Mesothelial cell of epicardium (in vitro differentiated cells): ENCODE measurements at places on chromosomes 16 and 17.
A peak's percentile ranks its signal among the peaks of the same experiment; 100 is the strongest.

DNA sequence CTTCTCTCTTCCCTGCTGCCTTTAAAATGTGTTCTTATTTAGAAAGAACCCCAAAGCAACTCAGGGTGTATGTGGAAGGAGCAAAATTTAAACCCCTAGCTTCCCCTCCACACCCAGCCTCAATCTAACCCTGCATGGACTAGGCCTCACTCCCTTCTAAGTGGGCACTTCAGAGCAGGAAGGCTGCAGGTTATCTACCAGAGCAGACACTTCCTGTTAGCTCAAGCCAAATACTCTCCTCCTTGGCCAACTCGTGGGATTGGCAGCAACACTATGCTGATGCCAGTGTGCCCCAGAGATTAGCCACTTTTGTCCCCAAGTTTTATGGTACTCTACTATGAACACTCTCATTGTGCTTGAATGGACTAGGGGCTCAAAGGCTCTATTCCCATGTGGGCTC, 35.6 kb downstream of the CCDC42 start:
- DNase-seq, result no peak
- H3K27ac ChIP-seq, result no peak overlapping the region
- H3K4me3 ChIP-seq, result no peak overlapping the region
- H3K27me3 ChIP-seq, result peaks cover 13% of the 10 kb centered on the region

DNA sequence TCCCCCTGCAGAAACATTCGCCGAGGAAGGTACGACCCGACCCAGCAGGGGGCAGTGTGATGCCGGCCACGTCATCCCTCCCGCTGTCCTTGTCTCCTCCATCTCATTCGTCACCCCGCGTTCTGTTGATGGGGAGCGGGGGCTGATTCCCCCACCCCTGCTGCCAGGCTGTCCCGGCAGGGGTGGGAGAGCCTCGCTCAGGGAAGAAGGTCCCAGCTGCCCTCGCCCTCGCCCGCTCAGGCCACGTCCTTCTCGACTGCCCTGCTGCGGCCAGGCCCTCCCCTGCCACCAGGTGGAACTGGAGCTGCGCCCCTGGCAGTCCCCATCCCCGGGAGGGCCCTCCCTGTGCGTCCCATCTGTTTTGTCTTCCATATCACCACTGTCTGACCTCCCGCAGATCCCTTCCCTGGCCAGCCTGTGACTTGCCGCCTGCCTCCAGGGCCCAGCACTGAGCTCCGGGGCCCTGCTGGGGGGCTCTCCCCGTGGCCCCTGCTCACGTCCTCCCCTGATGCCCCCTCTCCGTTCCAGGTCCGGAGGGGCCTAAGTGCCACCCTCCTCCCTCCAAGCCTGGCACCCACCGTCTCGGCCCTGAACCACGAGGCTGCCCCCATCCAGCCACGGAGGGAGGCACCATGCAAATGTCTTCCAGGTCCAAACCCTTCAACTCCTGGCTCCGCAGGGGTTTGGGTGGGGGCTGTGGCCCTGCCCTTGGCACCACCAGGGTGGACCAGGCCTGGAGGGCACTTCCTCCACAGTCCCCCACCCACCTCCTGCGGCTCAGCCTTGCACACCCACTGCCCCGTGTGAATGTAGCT, 20.6 kb downstream of the ADAM11 start:
- peak; percentile 90 for DNase-seq
- H3K36me3 ChIP-seq, result no peaks in the 10 kb centered on the region
- H3K27ac ChIP-seq, result no peak overlapping the region
- peaks cover 15% of the 10 kb centered on the region for H3K4me1 ChIP-seq

- H3K36me3 ChIP-seq, result no peaks in the 10 kb centered on the region
- peaks cover 6% of the 10 kb centered on the region for H3K4me1 ChIP-seq
- H3K27ac ChIP-seq, result no peak overlapping the region
- H3K27me3 ChIP-seq, result peaks cover 7% of the 10 kb centered on the region
- no peak for DNase-seq
- H3K4me3 ChIP-seq, result no peak overlapping the region
Measured at GRCh38 chr17:44952946-44953475, 5.4 kb upstream of the KIF18B start.

DNA sequence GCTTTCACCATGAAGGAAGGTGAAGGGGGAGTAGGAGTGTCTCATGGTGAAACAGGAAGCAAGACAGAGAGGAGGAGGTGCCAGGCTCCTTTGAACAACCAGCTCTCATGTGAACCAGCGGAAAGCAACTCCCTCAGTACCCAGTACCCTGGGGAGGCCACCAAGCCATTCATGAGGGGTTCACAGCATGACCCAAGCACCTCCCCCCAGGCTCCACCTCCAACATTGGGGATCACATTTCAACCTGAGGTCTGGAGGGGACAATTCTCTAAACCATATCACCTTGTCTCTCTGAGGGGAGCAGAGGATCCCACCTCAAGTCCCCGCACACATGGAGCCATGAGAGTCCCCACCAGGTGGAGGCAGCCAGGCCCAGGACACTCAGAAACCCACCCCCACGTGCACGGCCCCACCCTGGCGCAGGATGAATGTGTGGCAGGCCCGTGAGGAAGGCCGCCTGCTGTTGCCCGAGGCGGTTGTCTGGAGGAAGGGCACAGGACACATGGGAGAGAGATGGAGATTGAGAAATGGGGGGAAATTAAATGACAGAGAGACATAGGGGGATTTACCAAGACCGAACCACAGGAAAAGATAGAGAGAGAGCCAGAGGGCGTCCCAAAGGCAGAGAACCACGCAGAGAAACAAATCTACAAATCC, 85.9 kb downstream of the TMEM132E start:
- DNase-seq, result no peak
- H3K36me3 ChIP-seq, result no peaks in the 10 kb centered on the region
- H3K4me1 ChIP-seq, result peaks cover 3% of the 10 kb centered on the region
- peaks cover 79% of the 10 kb centered on the region for H3K27me3 ChIP-seq
- H3K4me3 ChIP-seq, result no peak overlapping the region
- H3K27ac ChIP-seq, result no peak overlapping the region

- peaks cover 23% of the 10 kb centered on the region for H3K4me1 ChIP-seq
- H3K4me3 ChIP-seq, result no peak overlapping the region
- H3K27me3 ChIP-seq, result peaks cover 30% of the 10 kb centered on the region
- H3K27ac ChIP-seq, result no peak overlapping the region
- no peaks in the 10 kb centered on the region for H3K36me3 ChIP-seq
- no peak for DNase-seq
Measured at GRCh38 chr17:73498886-73499554, 145.2 kb downstream of the SDK2 start.

DNA sequence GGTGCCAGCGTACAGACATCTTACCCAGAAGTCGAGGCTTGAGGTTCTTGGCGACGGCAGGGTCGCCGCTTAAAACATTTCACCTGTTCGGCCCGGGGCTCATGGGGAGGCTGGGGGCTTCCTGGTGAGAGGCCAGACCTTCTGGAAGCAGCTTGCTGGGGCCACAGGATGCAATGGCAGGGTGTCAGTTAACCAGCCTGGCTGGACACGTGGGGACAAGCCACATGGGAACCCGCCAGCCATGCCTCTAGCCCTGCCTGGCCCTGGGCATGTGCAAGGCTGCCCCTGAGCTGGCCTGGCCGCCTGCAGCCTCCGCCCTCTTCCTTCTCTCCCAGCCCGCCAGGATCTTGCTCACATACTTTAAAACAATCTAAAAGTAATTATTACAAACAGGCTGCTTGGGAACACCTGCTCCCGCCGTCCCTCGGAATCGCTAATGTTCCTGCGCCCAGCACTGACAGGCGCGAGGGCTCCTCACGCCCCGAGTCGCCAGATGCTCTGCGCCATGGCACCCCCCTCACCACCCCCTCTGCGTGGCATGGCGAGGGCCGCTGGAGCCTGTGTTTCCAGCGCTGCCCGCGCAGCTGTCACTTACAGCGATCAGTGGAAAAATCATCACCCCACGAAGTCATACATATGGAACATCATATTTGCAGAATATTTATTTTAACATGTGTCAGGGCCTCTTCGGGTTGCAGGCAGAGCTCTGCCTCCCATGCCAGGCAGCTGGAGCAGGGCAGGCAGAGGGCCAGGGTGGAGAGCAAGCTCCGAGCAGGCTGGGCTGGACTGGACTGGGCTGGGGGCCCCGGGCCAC, 188.7 kb upstream of the GSE1 start:
- no peaks in the 10 kb centered on the region for H3K36me3 ChIP-seq
- peaks cover 26% of the 10 kb centered on the region for H3K4me1 ChIP-seq
- H3K27me3 ChIP-seq, result no peaks in the 10 kb centered on the region
- no peak overlapping the region for H3K4me3 ChIP-seq

- no peaks in the 10 kb centered on the region for H3K4me1 ChIP-seq
- H3K4me3 ChIP-seq, result no peak overlapping the region
- H3K27ac ChIP-seq, result no peak overlapping the region
- no peak for DNase-seq
Measured at GRCh38 chr17:77208217-77208808, 67.5 kb downstream of the SEC14L1 start.

DNA sequence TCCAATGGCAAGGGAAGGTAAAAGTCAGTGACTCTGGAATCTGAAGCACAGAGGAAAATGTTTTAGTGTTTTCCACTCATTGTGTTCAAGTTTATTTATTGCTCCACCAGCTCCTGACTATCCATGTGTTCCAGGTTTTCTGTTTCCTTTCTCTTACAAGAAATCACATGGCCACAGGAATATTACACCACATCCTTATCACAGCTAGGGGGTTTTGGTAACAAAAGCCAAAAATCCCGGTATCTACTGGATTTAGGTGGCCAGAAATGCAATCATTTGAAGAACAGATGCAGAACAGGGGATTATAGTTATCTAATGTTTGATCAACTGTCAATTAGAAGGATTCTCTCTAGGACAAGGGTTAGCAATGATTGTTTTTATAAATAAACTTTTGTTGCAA, 47.9 kb downstream of the STH start:
- H3K4me1 ChIP-seq, result peaks cover 33% of the 10 kb centered on the region
- no peak for DNase-seq
- H3K36me3 ChIP-seq, result peaks cover 31% of the 10 kb centered on the region

DNA sequence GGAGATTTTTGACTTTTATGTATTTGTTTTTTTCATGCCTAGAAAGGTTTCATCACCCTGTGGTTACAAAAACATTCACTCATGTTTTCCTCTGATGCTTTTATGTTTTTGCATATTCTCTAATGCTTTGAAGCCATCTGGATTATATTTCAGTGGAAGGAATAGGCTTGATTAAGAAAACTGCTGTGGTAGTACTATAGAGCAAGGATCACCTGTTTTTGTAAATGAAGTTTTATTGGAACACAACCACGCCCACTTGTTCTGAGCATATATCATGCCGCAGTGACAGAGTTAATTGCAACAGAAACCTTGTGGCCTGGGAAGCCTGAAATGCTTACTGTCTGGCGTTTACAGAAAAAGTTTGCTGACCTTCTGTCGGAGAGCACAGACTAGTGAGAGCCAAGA, 11.5 kb downstream of the COX10 start:
- DNase-seq, result no peak
- peaks cover 17% of the 10 kb centered on the region for H3K36me3 ChIP-seq
- H3K4me1 ChIP-seq, result peaks cover 7% of the 10 kb centered on the region
- H3K4me3 ChIP-seq, result no peak overlapping the region
- peak overlapping the region; percentile 30 for H3K27ac ChIP-seq

- H3K27ac ChIP-seq, result no peak overlapping the region
- peaks cover 10% of the 10 kb centered on the region for H3K4me1 ChIP-seq
- H3K36me3 ChIP-seq, result no peaks in the 10 kb centered on the region
Measured at GRCh38 chr17:1271030-1271423, 783 bp downstream of the BHLHA9 start.

- no peaks in the 10 kb centered on the region for H3K4me1 ChIP-seq
- no peak overlapping the region for H3K27ac ChIP-seq
- no peak overlapping the region for H3K4me3 ChIP-seq
- H3K27me3 ChIP-seq, result peaks cover 13% of the 10 kb centered on the region
- H3K36me3 ChIP-seq, result no peaks in the 10 kb centered on the region
Measured at GRCh38 chr17:29190039-29190438, 9.8 kb upstream of the MYO18A start.
